ENCODE measurements at places on chromosomes 6 and 20.

GRCh38 chr6:99189823-99190721, 159.4 kb downstream of the FAXC start:
- no peak for DNase-seq

- no peak for DNase-seq
These were observed 42.8 kb downstream of the PSMG4 start for GRCh38 chr6:3301506-3301905.

DNA sequence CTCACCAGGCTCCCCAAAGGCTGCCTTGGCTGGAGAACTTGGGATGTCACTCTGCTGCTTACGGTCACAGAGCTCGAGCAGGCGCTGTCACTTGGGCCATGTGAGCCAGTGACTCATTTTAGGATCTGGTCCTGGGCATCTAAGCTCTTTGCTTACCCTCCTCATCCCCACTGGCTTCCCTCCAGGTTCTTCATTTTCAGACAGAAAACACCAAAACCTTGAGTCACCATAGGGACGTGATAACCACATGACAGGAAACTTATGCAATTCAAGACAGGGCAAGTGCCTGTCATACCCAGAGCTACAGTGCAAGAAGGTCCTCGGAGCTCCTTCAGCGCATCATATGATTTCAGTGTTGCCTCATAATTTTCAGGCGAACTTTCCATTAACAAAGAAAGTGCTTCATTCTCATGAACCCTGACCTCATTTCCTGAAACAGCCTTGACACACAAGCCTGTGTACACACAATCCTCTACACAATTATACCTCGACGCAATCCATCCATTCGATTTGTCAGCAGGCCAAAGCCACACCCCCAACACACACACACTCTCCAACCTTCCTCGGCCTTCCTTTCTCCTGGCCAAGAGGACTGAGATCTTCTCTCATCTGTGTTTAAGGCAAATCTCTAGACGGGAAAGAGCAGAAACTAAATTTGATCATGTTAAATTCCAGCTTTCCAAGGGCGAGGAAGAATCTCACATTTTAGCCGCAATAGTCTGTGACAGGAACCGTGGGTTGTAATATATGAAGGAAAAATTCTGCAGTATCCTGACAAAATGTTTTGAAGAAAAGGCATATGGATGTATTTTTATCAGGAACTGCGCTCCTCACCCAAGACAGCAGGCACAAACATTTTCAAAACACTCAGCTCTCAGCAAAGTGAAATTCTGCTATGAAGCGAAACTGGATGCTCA, 25.3 kb downstream of the TBC1D7 start:
- DNase-seq: peak; percentile 7

DNA sequence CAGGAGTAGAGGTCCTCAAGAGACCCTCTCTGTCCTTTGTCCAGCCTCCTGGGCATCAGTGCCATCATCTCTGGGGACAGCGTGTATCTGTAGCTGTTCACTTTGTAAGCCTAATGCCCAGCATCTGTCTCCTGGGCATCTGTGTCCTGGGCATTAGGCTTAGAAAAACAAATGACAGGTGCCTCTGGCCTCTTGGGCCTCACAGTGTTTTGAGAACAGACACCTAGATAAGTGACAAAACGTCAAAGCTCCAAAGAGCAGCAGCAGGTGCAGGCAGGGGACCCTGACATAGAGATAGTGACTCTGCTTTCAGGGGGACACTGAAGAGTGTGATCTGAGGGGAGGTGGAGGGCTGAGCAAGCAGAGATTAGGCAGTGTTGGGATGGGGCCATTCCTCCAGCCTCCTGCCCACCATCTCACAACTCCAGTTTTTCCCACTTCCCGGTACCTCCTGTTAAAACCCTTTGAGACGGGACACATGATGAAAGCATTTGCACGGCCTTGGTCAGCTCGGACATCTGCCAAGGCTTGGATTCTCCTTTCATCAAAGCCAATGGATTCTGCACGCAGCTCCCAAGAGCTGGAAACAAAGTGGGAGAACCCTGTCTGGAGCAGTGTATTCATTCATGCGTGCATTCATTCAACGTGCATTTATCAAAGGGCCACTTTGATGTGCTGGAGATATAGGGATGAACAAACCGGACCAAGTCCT, 55.5 kb upstream of the CD93 start:
- DNase-seq: no peak

DNA sequence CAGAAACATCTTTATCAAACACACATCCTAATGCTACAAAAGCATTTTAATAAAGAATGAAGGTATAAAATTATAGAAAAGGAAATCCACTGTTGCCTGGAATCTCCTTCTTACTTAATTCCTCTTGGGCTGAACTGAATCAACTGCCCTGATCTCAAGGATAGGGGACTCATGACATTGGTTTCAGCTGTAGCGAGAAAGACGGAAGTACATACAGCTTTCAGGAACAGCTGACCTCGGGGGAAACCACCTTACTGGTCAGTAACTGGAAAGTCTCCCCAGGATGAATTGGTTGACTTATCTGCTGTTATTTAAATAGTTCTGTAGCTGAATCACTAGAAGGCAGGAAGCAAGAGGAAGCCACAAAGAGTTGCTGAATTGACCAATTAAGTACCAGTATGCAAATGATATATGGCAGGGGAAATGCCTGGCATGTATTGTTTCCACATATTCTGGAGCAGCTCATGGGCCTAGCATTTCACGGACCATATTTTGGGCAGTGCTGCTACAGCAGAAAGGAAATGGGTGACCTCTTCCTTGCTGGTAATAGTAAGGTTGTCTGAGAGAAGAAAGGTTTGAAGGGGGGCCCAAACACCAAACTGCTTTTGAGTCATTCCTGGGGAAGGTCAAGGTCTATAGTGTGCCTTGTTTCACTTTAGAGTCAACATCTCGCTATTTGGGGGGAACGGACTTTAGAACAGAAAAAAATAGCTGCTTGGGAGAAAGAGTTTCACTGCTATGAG, 43.7 kb upstream of the MAP7 start:
- DNase-seq: no peak

DNA sequence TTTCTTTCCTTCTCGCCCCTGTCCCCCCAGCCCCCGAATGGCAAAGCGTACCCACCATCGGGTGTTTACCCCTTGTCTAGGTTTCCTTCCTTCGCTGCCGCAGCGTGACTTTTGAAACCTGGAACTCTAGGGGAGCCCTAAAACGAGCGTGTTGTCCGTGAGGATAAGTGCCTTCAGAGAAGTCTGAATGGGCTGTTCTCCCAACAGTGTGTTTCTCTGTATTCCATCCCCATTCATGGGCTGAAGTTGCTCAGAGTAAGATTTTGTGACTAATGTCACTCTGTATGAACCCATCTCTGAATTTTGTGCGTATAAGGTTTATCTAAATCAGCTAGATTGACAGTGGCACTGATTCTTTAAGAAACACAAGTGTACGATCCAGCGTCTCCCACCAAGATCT, 949 bp downstream of the MACROD2 start:
- no peak for DNase-seq

- DNase-seq: no peak
These were observed 30.2 kb downstream of the ISM1 start for GRCh38 chr20:13251106-13251903.

- DNase-seq: no peak
These were observed 1.6 kb upstream of the OGFRL1 start for GRCh38 chr6:71287038-71287437.

GRCh38 chr6:56849896-56850295, 105.0 kb upstream of the BEND6 start:
- DNase-seq: no peak

GRCh38 chr20:58908221-58908620, 55.7 kb downstream of the GNAS start:
- no peak for DNase-seq

GRCh38 chr6:151111670-151112069, 128.1 kb upstream of the AKAP12 start:
- no peak for DNase-seq

DNA sequence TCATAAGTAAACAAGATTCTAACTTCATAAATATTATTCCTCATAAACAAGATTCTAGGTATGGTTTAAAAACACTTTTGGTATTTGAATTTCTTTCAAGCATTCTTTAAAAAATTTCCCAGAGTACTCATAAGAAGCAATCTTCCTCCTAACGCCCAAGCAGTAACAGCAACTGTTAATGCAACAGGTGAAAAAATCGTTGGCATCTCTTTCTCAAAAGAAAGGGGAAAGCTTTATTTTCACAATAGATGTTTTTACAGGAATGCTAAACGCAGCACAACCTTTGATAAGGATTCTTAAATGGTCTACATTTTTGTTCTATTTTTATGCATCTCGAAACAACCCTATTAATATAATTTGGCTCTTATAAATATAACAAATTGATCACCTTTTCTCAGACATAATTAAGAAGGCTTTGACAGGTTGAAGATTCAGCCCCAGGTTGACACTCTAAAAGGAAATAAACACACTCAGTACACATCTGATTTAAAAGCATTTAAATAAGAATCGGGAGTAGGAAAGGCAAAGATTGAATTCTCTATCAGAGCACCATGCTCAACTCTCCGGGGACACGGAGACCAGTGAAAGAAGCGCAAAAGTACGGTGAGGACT, 634 bp downstream of the AHI1 start:
- no peak for DNase-seq

GRCh38 chr6:151136141-151136755, 103.5 kb upstream of the AKAP12 start:
- DNase-seq: no peak

DNA sequence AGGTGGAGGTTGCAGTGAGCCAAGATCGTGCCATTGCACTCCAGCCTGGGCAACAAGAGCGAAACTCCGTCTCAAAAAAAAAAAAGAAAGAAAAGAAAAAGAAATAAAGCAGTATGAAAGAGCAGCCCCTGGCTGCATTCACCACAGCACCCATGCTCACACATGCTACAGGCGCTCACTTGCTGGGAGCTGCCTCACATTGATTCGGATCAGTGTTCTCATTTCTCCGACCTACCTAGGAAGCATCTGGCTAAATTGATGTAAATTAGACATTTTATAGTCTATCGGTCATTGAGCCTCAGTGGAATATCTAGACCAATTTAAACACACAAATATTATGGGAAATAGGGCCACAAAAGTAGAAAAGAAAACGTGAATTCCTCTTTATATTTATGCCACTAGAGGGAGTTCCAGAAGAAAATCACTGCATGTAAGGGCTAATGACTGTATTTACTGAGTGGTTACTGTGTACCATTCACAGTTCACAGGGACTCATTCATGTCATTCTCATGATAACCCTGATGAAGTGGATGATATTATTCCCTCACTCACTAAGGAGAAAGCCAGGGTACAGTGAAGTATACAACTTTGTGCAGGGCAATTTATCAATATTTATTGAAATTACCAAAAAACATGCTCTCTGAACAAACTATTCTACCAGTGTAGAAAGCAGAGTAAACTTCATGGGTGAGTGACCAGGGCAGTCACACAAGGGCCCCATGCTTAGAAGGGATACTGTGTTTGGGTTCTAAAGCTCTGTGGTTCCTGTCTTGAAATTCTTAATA, 5.3 kb upstream of the MOG start:
- DNase-seq: no peak

DNA sequence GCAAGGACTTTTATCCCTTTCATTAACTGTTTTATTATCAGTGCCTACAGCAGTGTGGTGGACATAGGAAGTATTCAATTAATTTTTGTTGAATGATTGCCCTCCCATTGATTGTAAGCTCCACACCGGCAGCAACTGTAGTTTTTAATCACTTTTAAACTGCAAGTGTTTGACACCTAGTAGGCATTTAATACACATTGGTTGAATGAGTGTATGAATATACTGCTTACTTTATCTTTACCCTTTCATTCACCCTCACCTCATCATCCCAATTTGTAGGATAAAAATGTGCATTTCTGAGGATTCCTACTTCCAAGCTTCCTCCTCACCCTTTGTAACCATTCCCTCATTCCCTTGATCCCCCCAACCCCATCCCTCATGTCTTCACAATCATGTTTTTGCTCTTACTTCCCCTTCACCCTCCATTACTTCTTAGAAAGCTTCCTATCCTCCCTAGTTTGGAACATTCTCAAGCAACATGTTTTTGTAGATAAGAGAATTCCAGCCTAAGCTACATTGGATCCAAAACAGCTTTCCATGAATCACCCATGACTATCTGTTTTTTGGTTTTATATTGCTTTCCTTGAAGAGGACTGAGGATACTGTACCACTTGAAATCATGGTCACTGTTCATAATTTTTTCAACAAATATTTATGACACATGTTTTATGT, 955 bp upstream of the SLC26A8 start:
- no peak for DNase-seq

GRCh38 chr6:77620278-77620882, 32.5 kb upstream of the MEI4 start:
- DNase-seq: no peak

GRCh38 chr6:14983599-14984518, 262.0 kb upstream of the JARID2 start:
- no peak for DNase-seq

DNA sequence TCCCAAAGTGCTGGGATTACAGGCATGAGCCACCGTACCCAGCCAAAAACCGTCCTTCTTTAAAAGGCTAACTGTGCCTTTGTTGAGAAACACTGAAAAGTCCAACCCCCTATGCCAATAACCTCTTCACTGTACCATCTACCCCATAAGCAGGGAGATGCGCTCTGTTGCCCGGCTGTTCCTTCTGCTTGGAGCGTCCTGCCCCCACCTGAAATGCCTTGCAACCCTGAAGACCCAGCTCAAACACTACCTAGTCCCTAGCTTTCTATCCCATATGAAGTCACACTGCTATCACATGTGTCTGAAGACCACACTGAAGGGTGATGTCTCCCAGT, 27.8 kb downstream of the UBE2V1 start:
- DNase-seq: no peak

DNA sequence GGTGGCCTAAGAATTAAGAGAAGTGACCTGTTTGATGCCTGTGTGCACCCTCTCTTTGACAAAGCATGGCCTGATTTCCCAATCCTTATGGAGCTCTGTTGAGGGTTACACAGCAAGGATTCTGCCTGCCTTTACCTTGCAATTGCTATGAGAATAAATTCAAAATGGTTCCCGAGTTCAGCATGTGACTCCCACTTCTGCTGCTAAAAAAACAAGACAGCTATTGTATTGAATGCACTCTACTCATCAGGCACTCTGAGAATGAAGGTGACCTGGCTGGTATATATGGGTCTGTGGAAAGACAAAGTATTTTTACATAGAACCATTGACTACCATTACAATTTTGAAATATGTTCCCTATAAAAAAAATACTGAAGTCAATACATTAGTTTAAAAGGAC, 190.3 kb downstream of the ATXN1 start:
- no peak for DNase-seq

DNA sequence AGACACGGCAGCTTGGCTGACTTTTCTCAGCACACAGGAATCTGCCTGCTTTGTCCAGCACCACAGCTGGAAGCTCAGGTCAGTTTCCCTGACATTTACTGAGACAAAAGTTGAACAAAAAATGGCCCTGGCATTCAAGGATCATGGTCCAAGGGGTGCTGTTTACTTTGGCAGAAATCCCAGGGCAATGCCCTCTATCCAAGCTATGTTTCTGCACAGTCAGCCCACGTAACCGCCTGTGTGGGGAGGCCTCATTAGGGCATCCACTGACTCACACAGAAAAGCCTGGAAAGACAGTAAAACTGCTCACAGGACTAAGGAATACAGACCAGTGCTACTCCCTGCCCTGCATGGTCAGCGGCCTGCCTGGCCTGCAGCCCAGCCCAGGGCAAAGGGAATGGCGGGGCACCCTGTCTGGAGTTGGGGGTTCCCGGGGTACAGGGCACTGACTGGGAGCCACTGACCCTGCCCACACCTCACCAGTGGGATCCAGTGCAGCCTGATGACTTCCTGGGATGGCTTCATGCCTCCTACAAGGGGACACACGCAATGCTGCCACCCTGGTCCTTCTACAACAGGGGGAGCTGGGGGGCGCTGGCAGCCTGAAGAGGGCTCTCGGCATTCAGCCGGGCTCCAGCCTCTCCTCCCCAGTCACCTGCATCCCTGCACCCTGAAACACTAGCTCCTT, 77.1 kb downstream of the NINL start:
- no peak for DNase-seq

All from activated CD4-positive, alpha-beta T cell treated with anti-CD3 and anti-CD28 coated beads, Interleukin-2, amount 50 U/mL, for 4 hours (primary cell).